Activated CD8-positive, alpha-beta memory T cell treated with anti-CD3 and anti-CD28 coated beads for 1 hour (primary cell): ENCODE measurements at places on chromosomes 11 and 22.

DNA sequence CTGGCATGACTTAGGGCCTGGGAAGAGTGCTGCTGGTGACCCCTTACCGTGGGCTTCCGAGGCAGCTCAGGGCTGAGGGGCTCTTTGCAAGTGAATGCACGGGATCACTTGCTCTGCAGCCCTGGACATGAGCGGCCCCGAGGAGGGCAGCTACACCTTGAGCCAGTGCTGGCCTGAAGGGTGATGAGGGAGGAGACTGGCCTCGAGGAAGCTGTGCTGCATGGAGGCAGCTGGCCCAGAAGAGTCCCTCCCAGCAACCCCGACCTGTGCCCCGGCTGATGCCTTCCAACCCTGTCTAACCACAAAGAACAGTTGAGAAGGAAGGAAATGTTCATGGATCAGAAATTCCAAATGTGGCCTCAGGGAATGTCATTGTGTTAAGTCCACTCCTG is 45.2 kb downstream of the TBX1 start:
- no peak for DNase-seq

DNA sequence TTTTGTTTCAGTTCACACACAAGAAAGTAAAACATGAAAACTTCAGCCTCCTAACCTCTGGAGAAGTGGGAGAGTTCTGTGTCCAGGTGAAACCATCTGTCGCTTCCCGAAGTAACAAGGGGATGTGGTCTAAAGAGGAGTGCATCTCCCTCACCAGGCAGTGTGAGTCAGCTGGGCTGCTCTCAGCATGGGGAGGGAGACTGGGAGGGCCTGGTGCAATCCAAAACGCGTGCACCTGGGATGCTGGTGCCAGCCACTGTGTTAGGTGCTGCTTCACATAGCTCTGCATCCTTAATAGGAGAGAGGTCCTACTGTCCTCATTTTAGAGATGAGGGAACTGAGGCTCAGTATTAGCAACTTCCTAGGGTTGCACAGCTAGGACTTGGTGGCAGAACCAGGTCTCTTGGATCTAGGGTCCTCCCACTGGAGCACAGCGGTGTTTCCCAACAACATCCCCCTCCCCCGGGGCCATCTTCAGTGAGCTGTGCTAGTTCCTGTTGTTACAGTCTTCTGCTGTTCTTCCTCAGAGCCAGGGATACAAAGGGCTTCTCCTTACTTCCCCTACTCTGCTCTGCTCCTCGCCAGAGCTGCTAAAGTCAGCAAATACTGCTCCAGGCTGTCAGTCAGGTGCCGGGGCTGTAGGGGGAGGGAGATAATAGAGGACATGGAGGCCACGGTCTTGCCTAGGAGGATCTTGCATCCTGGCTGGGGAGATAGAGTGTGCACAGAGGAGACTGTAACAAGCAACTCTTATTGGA is 8.0 kb downstream of the IL10RA start:
- DNase-seq, result no peak

GRCh38 chr22:44582016-44582415 is 84.0 kb upstream of the RTL6 start:
- DNase-seq, result no peak

DNA sequence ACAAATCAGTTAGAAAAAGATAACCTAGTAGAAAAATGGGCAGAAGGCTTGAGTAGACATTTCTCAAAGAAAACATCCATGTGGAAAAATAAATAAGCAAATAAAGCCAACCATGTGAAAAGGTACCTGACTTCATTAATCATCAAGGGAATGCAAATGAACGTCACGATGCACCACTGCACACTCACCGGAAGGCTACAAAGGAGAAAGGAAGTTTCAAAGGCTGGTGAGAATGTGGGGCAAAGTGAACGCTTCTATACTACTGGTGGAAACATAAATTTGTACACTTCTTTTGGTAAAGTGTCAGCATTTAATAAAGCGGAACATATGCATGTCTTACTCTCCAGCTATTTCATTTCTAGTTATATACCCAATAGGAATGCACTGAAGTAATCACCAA is 166.8 kb downstream of the CSNK2A3 start:
- no peak for DNase-seq

DNA sequence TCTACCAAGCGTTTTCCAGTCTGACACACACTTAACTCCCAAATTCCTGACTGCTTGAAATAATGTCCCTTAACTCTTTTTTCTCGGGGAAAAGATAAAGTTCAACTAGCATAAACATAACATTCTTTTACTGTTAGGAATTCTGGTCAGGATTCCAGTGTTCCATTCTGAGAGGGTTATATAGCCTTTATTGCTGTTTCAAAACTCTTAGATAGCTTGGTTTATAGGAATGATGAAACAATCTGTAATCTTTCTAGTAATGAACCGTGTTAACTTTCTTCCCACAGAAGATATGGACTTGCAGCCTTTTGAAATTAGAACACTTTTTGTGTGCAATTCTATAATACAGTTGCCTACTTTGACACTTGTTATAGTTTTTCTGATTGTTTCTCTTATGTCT is 8.6 kb downstream of the REXO2 start:
- no peak for DNase-seq

DNA sequence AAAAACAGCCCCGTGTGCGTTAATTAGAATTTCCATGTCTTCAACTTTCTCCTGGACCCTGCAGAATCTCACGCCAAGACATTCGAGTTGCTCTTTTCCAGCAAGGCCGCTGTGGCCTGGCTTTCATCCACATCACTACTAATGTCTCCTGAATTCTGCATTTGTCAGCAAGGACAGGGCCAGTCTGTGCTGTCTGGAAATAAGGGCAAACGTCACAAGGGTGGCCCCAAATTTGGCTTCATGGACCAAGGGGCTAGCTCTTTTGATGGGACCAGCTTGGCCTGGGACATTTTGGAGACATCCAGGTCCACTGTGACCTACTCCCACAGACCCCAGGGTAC is 33.4 kb downstream of the KCNQ1OT1 start:
- no peak for DNase-seq

GRCh38 chr11:638631-639331 is 1.7 kb downstream of the DRD4 start:
- no peak for DNase-seq

GRCh38 chr22:24553597-24554312 is 1.2 kb downstream of the GUCD1 start:
- no peak for DNase-seq

DNA sequence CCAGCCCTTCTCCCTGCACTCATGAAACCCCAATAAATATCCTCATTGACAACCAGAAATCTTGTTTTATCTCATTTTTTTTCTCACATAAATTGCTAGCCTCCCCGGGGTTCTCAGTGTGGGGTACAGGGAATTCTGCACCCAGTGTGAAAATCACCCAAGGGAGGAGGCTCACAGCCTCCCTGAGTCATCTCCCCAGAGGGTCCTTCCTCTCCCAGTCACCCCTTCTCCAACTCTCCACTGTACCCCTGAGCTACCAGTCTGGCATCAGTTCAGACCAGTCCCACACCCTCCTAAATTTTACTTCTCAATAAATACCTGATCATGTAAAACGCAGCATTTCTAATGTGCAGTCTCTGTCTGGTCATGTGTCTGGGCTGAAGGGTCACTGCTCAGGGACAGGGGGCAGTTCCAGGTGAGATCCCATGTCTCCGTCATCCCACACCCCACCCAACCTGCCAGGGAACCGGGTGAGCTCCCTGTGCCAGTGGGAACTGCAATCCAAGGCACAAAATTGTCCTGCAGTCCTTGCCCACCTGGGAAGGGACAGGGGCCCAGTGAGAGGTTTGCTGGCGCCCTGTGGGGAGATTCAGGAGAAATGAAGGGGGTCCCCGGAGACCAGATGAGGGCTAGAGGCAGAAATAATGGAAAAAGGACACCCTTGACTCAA is 8.3 kb downstream of the IGLL5 start:
- no peak for DNase-seq

DNA sequence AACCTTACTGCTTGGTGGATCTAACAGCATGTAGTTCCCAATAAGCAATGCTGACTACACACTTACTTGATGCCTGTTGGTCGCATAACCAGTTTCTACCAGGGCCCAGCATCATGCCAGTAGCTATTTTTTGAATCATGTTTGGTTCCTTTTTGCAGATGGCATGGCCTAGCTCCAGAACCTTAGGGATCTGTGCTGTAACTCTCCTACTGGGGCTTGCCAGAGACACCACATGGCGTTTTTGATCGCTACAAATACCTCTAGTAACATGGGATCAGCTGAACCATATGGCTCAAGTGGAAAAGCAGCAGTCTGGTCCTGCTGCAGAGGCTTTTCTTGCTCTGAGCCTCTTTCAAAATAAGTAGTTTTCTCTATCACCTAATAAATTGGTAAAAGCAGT is 654.6 kb upstream of the API5 start:
- DNase-seq, result no peak

GRCh38 chr22:48275412-48275811 is 1513.0 kb downstream of the TBC1D22A start:
- no peak for DNase-seq

GRCh38 chr11:106917973-106918372 is 100.3 kb downstream of the GUCY1A2 start:
- no peak for DNase-seq

- DNase-seq, result no peak
Observed at GRCh38 chr11:64569300-64569970, 21.6 kb upstream of the SLC22A12 start.

DNA sequence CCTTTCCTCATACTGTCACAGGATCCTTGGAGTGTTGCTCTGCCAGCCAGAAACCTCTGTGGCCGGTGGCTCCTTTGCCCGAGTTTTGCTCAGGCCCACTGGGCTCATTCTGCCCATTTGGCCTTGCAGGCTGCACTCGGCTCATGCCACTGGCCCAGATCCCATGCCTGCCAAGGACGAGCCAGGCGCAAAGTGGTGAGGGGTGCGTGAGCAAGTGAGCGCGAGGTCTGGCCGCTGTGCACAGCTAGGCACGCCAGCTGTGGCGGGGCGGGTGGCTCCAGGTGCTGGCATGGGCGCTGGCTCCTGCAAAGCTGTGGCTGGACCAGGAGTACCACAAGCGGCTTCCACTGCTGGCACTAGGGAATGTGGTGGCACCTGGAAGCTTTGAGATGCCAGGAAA is 2.8 kb upstream of the RNF141 start:
- DNase-seq, result no peak
